Activated naive CD8-positive, alpha-beta T cell treated with anti-CD3 and anti-CD28 coated beads for 36 hours (primary cell): ENCODE measurements at places on chromosomes 12 and 14. TPM values are rescaled to one million over a fixed set of nuclear protein-coding genes. Genes with fewer than 3 reads are reported as not detected.

ABCC9 gene
- total RNA-seq: not detected

YLPM1 gene
- total RNA-seq: 48.5 TPM

VRK1 gene
- 85.7 TPM for total RNA-seq

IKZF4 gene
- total RNA-seq: 22.5 TPM

PIP4K2C gene
- total RNA-seq: 17.1 TPM

GPR162 gene
- 0.54 TPM for total RNA-seq

IRF2BPL gene
- 36.2 TPM for total RNA-seq

CLEC4C gene
- total RNA-seq: not detected

KRT71 gene
- not detected for total RNA-seq

- DNase-seq: no peak
These were observed 16.2 kb upstream of the VSX2 start for GRCh38 chr14:74223016-74223415.

DNA sequence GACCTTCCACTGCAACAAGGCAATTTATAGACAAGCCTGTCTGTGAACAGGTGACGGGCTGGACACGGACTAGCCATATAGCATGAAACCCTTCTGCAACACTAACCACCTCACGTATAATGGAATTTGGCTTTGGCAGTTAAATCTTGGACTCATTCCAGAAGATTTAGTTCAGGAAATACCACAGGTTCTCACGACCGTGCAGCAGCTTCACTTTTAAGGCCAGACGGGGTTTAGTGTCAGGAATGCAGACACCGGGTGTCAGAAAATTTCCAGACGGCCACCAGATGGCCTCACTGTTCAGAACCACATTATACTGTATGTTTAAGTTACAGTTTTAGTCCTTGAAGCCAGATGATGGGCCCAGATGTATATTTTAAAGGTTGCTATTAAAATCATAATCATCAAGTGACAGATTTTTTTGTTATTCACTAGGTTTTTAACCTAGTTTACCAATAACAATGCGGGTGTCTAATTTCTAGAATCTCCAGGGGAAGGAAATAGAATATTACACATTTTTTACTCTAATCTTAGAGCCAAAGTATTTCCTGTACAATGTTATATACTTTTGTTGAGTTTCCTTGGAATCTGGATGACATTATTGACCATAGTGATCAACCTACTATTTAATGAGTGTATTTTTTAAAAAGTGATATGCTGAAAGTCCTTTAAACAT lies 90.5 kb upstream of the TMPO start:
- DNase-seq: peak; percentile 18

- no peak for DNase-seq
These were observed 928 bp downstream of the EFCAB11 start for GRCh38 chr14:89953602-89954001.

- no peak for DNase-seq
These were observed 11.3 kb downstream of the BDKRB1 start for GRCh38 chr14:96267336-96267735.

DNA sequence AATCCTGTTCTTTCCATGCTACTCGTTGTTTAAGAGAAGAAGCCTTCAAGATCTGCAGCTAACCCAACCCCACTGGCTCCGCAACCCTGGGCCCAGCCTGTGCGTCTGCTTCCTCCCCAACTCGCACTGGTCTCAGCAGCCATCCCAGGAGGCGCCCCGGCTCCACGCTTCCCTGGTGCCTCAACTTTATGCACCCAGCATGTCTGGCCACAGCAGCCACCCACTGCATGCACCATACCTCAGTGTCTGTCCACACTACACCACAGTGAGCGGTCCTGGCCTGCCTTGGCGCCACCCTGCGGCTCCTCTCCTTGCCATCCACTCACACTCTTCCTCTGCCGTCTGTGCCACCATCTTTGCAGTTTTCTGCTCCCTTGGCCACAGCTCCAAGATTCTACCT lies 27.0 kb upstream of the DHRS4 start:
- no peak for DNase-seq

GRCh38 chr14:67833403-67833802 lies 13.8 kb downstream of the RAD51B start:
- no peak for DNase-seq

- no peak for DNase-seq
These were observed 728.7 kb downstream of the GALC start for GRCh38 chr14:87264272-87264785.

- no peak for DNase-seq
These were observed 179.4 kb downstream of the ERC1 start for GRCh38 chr12:1170411-1170810.

- no peak for DNase-seq
These were observed 66.0 kb upstream of the LHX5 start for GRCh38 chr12:113537751-113538087.

GRCh38 chr12:131235871-131236271 lies 282.2 kb downstream of the ADGRD1 start:
- no peak for DNase-seq

GRCh38 chr12:123167329-123167728 lies 16.4 kb upstream of the PITPNM2 start:
- DNase-seq: no peak

DNA sequence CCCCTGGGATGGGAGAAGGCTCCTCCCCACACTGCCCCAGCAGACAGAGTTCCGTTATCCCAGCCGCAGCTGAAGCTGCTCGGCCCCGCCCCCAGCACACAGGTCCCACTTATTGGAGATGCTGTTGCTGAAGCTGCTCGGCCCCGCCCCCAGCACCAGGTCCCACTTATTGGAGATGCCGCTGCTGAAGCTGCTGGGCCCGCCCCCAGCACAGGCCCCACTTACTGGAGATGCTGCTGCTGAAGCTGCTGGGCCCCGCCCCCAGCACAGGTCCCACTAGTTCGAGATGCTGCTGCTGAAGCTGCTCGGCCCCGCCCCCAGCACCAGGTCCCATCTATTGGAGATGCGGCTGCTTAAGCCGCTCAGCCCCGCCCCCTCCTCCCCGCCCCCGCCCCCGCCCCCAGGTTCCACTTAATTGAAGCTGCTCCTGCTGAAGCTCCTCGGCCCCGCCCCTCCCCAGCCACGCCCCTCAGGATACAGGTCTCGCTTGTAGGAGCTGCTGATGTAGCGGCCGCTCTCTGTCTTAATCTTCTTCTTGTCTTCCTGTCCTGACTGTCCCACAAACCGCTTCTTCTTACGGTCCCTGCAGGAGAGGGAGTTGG lies 12.0 kb downstream of the CFAP73 start:
- peak; percentile 35 for DNase-seq

- DNase-seq: no peak
These were observed 91.3 kb downstream of the DAD1 start for GRCh38 chr14:22497671-22498093.

DNA sequence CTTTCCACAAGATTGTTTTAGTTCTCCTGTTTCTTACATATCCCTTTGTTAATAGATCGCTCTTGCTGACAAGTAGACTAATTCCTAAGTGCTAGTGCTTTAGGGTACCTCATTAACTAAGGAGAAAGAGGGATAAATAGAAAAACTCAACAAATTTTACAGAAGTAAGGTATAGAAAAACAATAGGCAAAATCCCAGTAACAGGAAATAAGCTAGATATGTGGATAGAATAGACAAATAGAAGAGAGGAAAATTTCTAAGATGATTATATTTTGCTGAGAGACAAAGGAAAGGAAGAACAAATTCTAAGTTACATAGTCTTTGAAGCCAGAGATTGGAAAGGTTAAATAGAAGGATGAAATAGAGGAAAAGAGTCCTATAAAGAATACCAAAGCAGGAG lies 1.0 kb downstream of the CD69 start:
- DNase-seq: no peak

GRCh38 chr12:54258201-54258681 lies 21.7 kb downstream of the CBX5 start:
- DNase-seq: no peak

- DNase-seq: no peak
These were observed 1.1 kb upstream of the RIOX1 start for GRCh38 chr14:73489481-73490175.

- DNase-seq: no peak
These were observed 50.7 kb upstream of the KCNC2 start for GRCh38 chr12:75260316-75260715.

DNA sequence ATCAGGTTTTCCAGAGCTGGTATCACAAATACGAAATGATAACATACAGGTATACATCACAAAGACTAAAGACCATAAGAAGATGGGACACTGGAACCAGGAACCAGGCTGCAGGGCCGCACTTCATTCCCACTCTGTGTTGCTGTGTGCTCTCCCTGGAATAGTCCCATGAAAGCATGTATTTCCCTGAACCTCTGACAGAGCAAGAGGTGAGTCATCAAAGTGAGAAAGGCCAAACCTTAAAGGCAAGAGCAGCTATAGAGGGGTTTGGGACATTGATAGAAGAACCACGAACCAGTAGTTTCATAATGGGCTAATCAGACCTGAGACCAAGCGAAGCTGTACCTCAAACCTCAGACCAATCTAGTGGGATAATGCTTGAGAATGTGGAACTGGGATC lies 283.0 kb upstream of the PRKD1 start:
- DNase-seq: no peak

- no peak for DNase-seq
These were observed 47.5 kb upstream of the TCL1A start for GRCh38 chr14:95761436-95761835.

GRCh38 chr12:90683871-90684270 lies 271.1 kb downstream of the CCER1 start:
- no peak for DNase-seq

GRCh38 chr12:53999559-54000115 lies 324 bp upstream of the HOXC9 start:
- no peak for DNase-seq

DNA sequence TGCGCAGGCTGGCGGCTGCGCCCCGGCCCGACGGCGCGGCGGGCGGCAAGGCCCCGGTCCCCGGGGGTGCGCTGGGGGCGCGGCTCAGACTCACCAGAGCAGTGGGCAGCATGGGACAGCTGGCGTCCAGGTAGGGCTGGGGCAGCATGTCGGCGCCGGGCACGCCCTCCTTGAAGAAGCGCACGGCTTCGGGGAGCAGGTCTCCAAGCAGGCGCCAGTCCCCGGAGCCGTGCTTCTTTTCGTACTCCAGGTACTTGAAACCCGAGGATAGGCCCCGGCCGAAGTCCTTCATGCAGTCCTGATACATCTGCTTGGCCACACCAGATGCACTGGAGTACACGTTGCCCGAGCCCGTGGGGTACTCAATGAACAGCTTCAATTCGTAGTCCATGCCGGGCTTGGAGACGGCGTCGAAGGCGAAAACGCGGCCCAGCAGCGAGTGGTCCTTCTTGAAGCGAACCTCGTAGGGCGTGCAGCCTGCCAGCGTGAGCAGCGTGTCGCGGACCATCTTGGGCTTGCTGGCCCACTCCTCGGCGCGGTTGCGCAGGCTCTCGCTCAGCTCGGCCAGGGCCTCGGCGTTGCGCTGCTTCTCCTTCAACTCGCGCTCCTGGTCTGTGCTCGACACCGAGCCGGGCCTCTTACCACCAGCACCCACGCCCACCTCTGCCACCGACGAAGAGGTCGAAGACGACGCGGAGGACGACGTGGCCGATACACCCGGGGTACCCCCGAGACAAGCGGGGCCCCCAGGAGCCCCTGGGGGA lies 2.2 kb downstream of the IRF2BPL start:
- DNase-seq: peak; percentile 24

GRCh38 chr12:7557227-7557626 lies 53.6 kb upstream of the CD163 start:
- DNase-seq: no peak

GRCh38 chr14:74349757-74350156 lies 1.5 kb downstream of the VRTN start:
- DNase-seq: no peak

- no peak for DNase-seq
These were observed 74.2 kb downstream of the KICS2 start for GRCh38 chr12:64147875-64148274.

DNA sequence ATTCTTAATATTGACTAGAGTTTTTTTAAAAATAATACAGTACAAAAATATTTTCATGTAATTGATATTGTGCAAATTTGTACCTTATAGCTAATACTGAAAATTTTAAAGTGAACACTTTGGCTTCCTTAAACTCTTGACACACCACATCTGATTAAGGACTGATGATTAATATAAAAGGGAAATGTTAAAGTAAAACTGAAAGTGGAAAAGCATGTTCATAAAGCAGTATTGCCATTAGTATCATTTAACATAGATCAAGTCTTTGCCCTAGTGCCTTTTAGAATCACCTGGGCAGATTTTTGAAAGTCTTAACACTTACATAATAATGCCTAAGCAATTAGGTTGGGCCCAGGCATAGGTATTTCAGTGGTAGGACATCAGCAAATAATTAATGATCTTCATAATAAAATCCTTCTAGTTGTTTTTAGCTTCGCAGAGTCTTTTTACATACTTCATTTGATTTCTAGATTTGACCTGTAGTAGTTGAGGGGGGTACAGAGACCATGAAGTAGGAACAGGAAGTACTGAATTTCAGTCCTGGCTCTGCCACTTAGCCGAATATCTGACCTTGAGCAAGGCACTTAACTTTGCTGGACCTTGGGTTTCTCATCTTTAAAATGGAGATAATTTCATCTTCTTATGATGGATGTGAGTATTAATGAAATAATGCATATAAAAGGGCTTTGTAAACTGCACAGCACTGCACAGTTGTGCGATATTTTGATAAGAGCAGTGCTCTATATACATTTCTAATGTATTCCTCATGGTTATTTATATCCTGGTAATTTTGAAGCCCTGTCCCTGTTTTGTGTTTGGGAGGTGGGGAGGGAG lies 43.7 kb downstream of the MARK3 start:
- DNase-seq: no peak

- no peak for DNase-seq
These were observed 1088.3 kb upstream of the SEL1L start for GRCh38 chr14:82621881-82622450.

- no peak for DNase-seq
These were observed 229.8 kb upstream of the LRIG3 start for GRCh38 chr12:59149995-59150642.

DNA sequence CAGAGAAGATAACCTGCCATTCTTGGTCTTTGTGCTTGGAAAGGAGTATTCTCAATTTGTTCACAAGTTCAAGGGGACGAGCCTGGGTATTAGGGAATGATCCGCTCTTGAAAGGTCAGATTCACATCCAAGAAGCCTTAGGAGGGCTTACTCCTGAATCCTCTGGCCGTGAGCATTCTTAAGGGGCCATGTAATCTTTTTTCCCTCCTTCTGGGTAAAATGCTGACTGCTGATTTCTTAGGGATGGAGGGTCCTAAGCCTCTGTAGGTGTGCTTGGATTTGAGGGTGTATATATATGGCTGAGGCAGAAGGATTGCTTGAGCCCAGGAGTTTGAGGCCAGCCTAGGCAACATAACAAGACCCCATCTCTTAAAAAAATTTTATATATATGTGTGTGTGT lies 149.1 kb downstream of the TSPAN9 start:
- DNase-seq: no peak
